ENCODE measurements at places on chromosomes 4 and X.

- DNase-seq = no peak
These were observed 383.1 kb upstream of the LCORL start for GRCh38 chr4:18404642-18405041.

DNA sequence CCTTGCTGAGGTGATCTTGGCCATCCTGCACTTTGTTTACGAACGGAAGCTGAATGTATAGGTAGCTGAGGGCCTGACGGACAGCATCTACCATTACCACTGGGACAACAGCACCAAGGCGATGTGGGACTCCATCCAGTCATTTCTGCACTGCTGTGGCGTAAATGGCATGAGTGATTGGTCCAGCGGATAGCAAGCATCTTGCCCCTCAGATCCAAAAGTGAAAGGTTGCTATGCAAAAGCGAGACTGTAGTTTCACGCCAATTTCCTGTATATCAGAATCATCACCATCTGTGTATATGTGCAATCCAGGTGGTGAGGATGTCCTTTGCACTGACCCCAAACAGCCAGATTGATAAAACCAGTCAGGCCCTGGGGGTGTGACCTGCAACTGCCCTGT lies 4.2 kb upstream of the PYURF start:
- no peak for DNase-seq

GRCh38 chr4:22029803-22030202 lies 81.2 kb upstream of the KCNIP4 start:
- no peak for DNase-seq

DNA sequence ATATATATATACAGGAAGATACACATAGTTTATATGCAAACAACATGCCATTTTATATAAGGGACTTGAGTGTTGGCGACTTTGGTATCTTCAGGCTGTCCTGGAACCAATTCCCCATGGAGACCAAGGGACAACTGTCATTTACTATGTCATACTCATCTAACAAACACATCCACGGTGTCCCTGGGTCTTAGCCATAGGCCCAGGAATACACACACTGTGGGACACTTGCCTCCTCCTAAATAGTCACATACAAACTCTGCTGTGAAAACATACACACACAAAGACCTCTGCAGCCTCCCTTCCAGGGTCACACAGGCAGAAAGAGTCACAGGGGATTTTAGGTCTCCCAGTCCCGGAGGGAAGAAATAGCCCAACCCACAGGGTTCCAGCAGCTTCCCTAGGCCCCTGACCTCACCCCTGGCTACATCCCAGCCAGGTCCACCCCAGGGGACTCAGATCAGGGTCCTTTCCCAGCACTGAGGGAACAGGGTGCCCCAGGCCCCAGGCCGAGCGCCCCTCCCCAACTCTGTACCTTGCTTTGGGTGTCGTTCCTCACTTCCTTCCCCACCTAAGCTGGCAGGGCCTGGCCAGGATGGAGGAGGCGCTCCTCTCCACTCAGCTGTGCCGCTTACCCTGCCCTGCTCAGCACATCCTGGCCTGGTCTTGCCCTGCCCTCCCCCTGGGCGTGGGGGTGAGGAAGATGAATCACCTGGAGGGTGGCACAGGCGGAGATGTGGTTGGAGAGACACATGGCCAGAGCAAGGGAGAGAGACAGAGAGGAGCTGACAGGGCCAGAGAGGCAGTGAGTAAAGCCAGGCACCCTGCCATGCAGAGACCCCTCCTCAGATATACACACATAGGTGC lies 21.8 kb downstream of the FGD1 start:
- DNase-seq = no peak

DNA sequence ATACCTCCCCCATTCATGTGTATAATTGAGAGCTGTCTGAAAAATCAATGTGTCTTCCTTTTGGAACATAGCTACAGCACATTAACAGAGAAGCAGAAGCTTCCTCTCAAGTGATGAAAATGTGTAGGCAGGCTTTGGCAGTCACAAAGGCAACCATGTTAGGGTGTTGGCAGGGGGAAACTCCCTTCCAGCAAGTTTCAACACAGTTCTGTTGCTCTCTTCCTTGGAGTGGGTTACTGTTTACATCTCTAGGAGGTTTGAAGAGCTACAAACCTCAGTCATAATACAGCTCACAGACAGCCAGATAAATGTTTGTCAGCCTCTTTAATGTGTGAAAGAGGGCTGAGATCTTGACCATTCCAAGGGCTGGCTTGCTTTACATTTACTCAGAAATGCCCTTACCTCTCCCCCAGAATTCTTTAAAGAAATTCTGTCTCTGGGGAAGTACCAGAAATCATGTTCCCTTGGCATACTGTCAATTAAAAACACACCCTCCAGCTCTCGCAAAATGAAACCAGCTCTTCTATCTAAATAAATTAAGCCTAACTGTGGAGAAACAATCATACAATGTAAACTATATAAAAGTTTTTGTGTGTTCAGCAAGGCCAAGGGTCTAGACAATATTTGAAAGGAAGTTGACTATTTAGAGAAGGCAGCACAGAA lies 18.9 kb downstream of the ZBTB33 start:
- DNase-seq = no peak

DNA sequence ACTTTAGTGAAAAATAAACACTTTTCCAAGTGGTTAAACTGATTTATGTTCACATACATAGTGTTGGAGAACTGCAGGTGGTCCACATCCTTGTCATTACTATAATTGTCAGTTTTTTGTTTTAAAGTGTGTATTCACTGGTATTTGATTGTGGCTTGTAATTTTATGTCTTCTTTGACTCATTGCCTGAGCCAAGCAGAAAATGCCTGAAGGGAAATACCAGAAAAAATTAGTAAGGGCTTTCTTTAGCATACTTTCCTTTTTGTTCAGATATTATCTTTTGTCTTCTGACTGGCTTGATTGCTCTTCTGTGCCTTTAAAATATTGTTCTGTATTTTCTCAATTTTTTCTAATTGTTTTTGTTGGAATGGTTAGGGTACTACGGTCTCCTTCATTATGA lies 981.3 kb downstream of the C4orf33 start:
- DNase-seq = no peak

DNA sequence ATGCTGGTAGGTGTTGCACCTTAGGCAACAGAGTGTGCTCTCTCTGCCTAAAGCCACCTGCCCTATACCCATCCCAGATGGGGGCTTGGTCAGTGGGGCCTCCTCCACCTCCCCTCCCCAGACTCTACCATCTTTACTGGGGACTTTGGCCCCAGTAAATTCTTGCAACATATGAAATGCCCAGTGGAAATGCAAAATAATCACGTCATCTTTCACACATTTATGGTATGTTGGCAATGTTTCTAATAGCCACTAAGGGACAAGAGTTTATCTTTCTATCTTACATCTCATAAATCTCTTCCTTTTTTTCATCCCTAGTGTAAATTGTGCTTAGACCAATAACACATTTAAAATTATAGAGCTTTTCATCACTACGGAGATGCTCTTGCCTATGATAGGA lies 103.0 kb upstream of the MAML3 start:
- no peak for DNase-seq

DNA sequence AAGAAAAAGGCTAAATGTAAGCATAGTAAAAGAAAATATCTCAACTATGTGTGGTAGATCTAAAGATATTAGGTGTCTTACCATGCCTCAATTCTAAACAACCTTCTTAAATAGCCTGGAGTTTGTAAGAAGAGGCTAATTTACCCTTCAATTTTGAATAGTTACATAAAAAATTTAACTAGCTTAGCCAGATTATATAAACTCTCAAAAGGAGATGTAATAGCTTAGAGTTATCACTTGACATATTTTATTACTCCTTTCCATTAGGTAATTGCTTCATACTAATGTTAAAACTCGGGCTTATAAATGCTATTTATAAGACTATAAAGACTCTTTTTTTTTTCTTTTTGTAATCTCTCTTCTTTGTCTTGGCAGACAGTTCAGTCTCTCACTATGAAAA lies 297.5 kb upstream of the PABPC4L start:
- no peak for DNase-seq

GRCh38 chr4:163611182-163611581 lies 116.7 kb downstream of the TMA16 start:
- no peak for DNase-seq

- DNase-seq = no peak
These were observed 155.9 kb upstream of the ANXA3 start for GRCh38 chr4:78395642-78396041.

DNA sequence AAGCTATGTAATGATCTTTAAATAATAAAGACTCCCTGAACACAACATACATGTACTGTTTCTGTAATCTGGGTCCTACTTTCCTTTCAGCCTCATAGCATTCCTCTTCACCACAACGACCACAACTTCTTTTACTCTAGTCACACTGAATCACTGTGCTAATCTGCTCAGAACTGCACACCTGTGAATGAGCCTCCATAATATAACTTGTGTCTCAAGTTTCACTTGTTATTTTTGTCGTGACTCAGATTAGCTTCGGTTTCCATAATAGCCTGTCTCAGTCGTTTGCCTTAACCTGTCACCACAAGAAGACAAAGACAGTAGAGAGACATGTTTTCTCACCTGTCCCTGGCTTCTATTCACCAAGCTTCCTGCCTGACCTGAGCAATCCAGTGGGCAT lies 61.8 kb downstream of the MAGED1 start:
- DNase-seq = no peak

DNA sequence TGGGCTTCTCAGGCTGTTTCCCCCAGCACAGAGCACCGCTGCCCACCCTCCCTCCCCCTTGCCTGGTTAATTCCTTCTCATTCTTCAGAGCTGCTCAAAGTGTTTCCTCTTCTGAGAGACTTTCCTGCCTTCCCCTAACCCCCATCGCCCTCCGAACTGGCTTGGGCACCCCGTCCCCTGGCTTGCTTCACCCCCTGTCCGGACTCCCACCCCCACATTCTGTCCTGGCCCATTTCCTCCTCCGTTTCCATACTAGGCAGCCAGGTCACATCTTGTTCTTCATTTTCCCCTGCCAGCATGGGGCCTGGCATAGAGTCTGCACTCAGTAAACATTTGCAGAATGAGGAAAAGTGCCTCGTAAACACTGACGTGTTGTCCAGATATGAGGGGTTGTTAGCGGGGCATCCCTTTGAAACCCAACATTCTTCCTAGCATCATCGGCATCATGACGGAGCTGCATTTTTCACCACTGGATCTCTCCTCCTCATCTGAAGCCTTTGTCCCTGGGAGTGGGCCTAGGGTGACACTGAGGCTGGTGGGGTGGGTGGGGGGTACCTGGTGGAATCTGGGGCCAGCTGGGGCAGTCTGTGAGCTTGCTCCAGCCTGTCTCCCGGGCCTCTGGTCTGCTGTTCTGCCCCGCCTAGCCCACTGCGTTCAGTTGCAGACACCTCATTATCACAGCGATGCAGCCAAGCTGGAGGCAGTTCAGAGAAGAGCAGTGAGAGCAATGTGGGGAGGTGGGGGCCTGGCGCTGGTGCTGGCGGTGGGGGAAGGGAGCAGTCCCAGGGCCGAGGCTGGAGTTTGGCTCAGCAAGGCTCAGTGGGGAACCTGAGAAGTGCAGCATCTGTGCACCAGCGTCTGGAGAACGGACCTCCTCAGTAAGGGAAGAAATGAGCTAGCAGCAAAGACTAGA lies 149.4 kb upstream of the PJA1 start:
- peak; percentile 12 for DNase-seq

DNA sequence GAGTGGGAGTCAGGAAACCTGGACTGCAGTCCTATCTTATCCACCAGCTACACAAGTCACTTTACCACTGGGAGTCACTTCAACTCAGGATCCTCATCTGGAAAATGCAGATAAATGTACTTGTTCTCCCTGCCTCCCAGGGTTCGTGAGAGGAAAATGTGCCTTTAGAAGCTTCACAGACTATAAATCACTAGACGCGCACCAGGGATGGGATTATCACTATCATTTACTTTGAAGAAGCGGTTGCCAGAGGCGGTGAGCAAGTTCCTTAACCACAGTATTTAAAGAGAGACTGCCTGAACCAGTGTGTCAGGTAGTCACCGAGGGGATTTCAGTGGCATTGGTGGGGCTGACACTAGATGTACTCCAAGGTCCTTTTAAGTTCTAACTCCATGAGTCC lies 219.5 kb downstream of the HS6ST2 start:
- DNase-seq = no peak

DNA sequence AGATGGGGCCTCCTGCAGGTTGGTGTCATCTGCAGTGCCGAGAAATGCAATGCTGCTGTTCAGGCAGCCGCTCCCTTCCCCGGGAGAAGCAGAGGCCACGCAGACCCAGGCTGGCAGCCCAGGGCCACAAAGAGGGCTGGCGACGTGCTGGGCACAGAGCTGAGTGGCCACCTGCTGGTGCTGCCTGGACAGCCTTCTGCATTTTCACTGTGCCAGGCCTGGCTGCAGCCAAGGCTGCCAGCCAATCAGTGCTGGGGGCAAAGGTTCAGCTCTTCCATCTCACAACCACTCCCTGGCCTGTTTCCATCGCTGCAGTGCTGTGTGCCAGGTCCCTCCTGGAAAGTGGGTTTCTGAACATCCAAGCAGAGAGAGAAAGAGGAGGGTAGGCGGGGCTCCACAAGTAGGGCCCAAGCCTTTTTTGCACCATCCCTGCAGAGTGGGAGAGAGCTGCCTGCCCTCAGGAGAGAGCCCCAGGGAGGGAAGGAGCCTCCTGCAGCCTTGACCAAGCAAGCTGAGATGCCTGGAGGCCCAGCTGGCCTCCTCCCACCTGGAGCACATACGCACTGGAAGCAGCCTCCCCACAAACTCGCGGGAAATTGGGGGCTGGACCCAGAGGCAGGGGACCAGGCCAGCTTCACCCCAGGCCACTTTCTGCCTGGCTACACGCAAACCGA lies 20.1 kb downstream of the ADRA2C start:
- peak; percentile 93 for DNase-seq

DNA sequence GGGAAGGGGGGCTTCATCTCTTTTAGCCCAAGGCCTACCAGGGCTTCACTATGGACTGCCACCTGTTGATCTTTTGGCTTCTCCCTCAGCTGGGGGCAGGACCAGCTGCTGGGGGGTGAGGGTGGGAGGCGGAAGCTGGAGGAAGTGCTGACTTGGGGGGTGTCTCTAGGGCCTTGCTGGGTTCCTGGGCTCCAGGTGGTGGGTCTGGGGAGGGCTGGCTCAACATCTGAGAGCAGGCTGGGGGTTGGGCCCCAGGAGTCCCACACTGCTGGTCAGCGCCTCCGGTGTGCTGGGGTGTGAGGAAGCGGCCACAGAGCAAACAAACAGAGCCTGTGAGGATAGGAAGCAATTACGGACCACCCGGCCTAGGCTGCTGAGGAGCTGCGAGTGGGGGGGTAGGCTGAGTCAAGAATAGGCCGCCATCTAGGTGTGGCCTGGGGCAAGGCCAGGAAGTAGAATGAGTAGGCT lies 85.7 kb downstream of the EFNB1 start:
- no peak for DNase-seq

DNA sequence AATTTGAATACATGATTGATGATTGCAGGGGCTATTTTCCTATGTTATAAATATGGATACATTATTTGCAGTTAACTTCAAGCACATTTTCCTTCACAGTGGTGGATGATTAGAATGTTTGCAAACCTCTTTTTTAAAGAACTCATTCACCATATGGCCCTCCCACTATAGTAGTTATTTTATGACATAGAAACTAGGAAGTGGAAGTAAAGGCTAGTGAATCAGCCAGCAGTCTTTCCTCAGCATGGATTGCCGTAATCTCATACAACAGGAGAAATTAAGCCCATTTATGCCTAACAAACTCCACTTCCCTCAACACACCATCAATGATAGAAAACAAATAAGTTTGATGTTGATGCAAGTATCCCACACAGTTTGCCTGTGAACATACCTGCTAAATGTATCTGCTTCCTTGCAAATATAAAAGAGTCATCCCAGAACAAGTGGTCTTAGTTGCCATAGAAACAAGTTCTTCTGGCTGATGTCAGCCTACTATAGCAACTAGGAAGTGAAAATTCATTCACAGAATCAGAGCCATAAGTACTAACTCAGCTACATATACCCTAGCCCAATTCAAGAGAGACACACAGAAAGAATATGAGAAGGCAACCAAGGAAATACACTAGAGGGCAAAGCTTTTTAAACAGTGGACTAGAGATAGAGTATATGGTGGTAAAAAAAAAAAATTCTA lies 100.9 kb upstream of the RADX start:
- no peak for DNase-seq

Measured in SK-N-SH (cell line).